Thoracic aorta (tissue), 2 donors: ENCODE measurements at places on chromosomes 2 and 18. TPM values are rescaled to one million over a fixed set of nuclear protein-coding genes. Genes with fewer than 3 reads are reported as not detected.

SOX11 gene
- total RNA-seq: not detected

AOX1 gene
- total RNA-seq: 56.1 TPM

ADD2 gene
- 1.6 TPM for total RNA-seq

EMX1 gene
- not detected for total RNA-seq

ACSL3 gene
- total RNA-seq: 79.0 TPM

STAT4 gene
- 6.6 TPM for total RNA-seq

HOXD13 gene
- not detected for total RNA-seq

NT5C1B gene
- total RNA-seq: not detected

CDCA7 gene
- total RNA-seq: 4.9 TPM

ACVR2A gene
- total RNA-seq: 8.1 TPM

TEKT4 gene
- not detected for total RNA-seq

UBXN2A gene
- 18.8 TPM for total RNA-seq

CYP27A1 gene
- 37.8 TPM for total RNA-seq

GALNT14 gene
- total RNA-seq: not detected

CACNB4 gene
- total RNA-seq: 13.8 TPM

VPS54 gene
- total RNA-seq: 20.0 TPM

FAM228A gene
- total RNA-seq: 0.92 TPM

ERMN gene
- 1.3 TPM for total RNA-seq
